Activated naive CD8-positive, alpha-beta T cell treated with anti-CD3 and anti-CD28 coated beads, Interleukin-2, amount 50 U/mL, for 24 hours (primary cell): ENCODE measurements at places on chromosomes 2 and 18.

DNA sequence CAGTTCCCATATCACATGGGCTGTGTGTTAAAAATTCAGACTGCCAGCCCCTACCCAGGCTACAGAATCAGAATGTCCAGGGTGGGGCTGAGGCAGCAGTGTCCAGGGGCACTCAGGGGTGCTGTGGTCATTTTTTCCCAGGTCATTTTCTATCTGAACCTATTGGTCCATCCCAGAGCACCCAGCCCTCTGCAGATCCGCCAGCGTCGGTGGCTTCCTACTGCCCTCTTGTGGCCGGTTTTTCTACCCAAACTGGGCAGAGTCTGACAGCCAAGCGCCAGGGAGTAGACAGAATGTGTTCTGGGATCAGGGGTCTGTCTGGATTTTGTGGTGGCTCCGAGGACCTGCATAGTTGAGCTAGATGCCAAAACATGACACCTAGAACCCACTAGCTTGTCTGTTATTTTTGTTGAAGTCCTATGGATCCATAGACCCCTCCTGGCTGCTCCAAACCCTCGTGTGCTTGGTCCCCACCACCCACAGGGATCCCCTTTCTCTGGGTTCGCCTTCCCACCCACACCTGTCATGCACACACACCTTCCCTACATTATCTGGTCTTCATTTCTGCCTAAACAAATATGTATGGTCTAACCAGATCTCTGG lies 34.1 kb upstream of the RMDN2 start:
- DNase-seq = peak; percentile 79

GRCh38 chr2:150339951-150340350 lies 147.5 kb downstream of the RND3 start:
- no peak for DNase-seq

DNA sequence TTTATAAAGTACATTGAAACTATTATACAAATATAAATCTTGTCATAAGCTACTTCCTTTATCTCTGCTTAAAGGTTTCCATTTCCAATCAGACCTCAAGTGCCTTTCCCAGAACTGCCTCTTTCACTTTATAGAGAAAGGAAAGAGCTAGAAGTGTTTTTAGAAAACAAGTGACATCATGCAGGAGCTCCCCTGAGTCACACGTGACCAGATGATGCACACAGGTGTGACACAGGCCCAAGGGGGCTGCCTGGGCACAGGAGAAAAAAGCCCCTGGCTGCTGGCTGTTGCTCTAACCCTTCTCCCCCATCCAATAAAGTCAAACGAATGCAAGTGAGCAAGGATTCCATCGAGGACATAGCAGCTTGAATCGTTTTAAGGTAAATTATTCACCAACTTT lies 21.4 kb upstream of the SH3BP4 start:
- DNase-seq = no peak

- no peak for DNase-seq
These were observed 380.6 kb downstream of the TGIF1 start for GRCh38 chr18:3830604-3831003.

DNA sequence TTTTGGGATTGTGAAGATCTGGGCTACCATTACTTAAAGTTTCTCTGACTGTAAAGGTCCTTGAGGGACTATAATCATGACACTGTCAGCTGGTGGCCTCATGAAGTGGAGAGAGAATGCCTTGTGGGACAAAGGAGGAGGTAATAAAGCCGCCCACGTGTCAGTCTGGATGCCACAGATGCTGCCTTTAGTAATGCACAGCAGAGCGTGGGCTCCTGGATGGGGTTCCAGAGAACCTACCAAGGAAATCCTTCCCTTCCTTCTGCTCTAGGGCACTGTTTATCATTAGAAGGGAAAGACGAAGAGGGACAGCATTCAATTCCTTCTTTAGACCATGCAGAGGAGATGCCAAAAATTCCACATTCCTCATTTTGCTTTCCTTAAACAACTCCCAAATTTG lies 63.5 kb downstream of the COL5A2 start:
- DNase-seq = peak; percentile 17

DNA sequence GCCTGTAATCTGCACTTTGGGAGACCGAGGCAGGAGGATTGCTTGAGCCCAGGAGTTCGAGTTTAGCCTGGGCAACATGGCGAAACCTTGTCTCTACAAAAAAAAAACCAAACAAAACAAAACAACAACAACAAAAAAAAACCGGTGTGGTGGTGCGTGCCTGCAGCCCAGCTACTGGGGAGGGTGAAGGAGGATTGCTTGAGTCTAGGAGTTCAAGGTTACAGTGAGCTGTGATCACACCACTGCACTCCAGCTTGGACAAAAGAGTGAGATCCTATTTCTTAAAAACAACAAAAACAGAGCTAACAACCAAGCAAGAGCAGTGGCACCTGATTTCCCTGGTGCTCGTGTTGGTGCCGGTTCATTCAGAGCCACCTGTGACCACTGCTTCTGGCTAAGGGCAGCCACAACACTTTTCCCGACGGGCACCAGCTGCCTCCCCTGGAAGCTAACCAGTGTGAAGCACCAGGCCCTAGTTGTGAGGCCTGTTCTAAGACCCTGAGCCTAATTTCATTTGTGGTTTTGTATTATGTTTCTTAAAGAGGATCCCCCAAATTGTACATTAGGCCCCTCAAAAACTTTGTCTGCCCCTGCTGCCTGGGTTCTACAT lies 1.3 kb downstream of the AOX1 start:
- DNase-seq = no peak

DNA sequence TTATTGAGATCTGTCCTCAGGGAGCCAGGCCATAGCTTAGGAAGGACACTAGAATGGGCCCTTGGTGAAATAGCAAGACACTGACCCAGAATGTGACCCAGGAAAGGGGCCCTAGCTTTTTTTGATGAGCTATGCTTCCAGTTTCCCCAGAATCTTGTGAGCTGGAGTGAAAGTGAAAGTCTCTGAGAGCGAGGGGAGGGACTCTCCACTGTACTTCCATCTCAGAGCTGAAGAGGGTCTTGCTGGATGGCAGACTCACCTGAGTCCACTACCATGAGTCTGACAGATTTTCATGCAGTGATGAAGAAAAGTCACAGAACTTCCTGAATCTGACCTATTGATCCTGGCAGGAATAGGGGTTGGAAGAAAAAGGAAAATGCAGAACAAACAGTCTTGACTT lies 3.1 kb downstream of the ARHGAP25 start:
- DNase-seq = peak; percentile 41

- no peak for DNase-seq
These were observed 9.0 kb upstream of the MBP start for GRCh38 chr18:77141401-77142118.
